ENCODE measurements at places on chromosomes 11 and 22.

- no peak for DNase-seq
Observed at GRCh38 chr11:66849501-66850234, 6.4 kb downstream of the RCE1 start.

DNA sequence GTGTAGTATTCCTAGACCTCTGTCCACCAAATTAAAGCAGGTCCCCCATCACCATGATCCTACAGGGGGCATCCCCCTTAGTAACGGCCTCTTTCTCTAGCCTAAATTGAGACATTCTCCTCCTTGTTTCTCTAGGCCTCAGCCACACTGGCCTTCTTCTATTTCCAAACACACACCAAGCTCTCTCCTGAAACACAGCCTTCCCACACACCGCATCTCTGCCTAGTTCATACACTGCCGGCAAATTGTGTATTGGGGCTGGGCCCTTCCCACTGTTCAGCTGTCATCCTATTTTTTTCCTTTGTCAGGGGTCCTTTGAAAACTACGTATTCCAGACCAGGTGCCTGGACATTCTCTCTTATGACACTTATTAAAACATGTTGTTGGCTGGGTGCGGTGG lies 11.5 kb upstream of the VPREB1 start:
- DNase-seq: no peak

- no peak for DNase-seq
Observed at GRCh38 chr11:46397526-46397925, 6.0 kb upstream of the CHRM4 start.

DNA sequence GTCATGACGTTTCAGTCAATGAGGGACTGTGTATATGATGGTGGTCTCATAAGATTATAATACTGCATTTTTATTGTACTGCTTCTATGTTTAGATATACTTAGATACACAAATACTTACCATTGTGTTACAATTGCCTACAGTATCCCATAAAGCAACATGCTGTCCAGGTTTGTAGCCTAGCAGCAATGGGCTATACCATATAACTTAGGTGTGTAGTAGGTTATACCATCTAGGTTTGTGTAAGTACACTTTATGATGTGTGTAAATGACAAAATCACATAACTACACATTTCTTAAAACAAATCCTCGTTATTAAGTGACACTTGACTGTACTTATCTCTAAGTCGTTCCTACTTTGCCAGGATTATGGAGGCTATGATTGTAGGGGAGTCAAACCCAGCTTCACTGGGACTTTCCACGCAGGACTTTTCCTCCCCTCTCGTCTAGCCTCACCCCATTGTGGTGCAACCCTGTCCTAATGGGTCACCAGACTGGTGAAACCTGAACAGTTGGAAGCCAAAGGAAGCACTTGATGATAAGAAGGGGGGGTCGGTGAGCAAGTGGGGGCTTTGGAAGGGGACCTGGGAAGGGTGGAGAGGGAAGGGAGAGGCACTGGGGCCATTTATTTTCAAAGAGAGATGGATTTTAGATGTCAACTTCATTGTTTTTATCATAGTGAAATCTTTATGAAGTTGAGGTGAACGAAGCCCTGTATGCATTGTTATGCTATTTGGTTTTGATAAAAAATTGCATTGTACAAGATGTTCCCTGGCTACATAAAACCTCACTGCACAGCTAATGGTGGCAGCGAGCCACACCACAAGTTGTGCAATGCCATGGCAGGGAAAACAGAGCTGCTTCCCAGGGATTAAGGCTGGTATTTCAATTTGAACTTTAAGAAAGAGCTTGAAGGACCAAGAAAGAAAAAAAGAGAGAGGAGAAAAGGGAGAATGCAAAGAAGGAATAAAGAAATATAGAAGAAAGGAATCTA lies 129.1 kb downstream of the EHF start:
- DNase-seq: no peak

DNA sequence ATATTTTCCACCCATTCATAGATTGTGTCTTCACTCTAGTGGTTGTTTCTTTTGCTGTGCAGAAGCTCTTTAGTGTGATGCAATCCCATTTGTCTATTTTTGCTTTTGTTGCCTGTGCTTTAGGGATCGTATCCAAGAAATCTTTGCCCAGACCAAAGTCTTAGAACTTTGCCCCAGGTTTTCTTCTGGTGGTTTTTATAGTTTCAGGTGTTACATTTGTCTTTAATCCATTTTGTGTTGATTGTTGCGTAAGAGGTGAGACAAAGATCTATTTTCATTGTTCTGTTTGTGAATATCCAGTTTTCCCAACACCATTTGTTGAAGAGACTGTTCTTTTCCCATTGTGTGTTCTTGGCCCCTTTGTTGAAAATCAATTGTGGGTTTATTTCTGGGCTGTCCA lies 6.4 kb downstream of the IL10RA start:
- no peak for DNase-seq

- no peak for DNase-seq
Observed at GRCh38 chr11:13852481-13852880, 110.0 kb upstream of the SPON1 start.

GRCh38 chr11:113647108-113647507 lies 59.0 kb downstream of the TMPRSS5 start:
- no peak for DNase-seq

DNA sequence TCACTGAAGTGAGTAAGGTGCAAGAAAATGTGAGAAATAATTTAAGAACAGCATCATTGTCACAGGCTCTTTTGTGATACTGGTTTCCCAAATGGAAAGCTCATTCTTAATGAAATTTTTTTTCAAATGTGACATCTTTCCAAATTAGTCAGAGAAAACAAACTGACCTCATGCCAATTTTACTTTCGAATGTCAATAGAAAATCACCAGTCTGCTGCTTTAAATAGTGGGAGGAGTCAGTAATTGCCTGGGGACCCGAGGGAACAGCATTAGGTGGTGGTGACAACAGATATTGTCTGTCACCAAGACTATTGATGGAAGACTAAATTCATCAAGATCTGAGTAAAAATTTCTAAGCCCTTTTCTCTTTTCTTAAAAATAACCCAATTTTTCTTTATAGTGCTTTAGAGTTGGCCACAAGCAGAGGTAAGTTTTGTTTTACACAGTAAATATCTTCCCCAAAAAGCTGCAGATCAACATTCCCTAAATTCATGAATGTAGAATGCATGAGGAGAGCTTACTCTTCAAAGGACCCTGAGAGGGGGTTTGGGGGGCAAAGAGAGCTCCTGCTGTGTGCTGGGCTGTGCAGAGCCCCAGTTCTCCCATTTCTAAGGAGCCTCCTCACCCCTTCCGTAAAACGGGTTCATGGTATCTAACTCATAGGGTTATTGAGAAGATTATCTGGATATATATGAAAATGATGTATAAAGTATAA lies 95.1 kb downstream of the PIWIL4 start:
- DNase-seq: no peak

- no peak for DNase-seq
Observed at GRCh38 chr11:131710511-131710910, 340.1 kb downstream of the NTM start.

DNA sequence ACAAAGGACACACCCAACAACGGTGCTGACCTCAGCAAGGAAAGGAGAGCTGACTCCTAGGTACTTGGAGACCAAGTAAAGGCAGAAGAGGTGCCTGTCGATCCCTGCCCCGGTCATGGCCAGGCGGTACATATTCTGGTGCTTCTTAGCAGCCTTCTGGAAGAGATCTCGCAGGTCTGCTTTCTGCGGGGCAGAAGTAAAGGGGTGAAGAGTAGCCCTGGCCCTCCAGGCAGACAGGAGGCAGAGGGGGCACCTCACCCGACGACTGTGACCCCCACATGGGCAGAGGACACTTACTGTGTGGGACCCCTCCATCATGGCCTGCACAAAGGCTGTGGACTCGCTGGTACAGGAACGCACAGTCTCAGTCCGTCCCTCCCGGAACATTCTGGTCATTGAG lies 7.4 kb downstream of the CPT1B start:
- no peak for DNase-seq

GRCh38 chr11:97364047-97364446 lies 974.2 kb downstream of the JRKL start:
- no peak for DNase-seq

DNA sequence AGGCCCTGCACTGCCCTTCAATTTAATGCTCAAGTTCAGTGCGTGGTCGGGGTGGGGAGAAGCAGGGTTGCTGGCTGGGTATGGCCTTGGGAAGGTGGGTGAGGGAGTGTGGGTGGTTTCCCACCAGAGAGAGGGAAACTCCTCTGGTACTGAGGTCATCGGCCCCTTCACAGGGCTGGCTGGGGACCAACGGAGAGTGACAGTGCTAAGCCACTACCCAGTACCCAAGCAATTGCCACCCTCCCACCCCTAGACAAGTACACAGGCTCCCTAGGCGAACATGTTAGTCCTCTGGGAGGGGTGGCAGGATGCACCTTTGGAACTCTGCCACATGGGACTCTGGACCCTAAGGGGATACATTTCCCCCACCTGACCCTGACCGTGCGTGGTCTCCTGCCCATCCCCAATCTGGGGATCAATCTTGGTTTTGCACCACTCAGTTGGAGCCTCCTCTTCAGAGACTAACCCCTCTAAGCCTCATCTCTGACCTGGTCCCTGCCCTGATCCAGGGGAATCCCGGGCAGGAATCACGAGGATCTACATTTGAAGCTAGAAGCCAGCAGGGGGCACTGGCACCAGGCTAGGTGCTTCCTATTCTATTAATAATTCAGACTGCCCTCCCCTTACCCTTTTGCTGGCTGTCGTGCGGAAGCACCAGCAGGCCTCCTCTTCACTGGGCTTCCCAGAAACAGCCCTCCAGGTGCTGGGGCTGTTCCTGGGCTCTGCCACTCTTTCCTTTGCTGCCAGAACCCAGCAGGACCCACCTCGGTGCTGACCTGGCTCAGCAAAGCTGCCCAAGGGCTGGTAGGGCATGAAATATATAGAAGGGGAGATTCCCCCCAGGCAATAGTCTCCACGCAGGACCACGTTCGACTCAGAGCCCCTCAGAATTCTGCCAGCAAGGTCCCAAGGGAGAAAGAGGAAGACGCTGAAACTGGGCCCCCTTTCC lies 377.7 kb downstream of the TENM4 start:
- DNase-seq: no peak

- peak; percentile 28 for DNase-seq
Observed at GRCh38 chr22:50148991-50149721, 21.4 kb upstream of the PANX2 start.

DNA sequence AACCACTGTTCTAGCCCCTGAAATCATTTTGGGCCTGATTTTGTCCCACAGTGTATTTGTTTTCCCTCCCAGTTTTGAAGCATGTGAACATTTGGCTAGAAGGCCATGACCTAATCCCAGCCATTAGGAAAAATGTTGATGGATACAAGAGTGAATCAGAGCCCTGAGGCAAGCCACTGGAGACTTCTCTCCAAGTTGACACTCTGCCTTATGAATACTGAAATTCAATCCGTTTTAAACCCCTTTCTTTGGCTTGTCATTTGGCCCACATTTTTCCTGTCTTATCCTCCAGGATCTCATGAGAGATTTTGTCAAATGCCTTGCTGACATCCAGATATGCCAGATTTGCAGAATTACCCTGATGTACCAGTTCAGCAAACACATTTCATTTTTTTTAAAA lies 158.8 kb downstream of the FAT3 start:
- no peak for DNase-seq

GRCh38 chr11:102727890-102728289 lies 3.1 kb upstream of the MMP8 start:
- DNase-seq: no peak

- DNase-seq: no peak
Observed at GRCh38 chr11:134949121-134950090, 537.4 kb upstream of the B3GAT1 start.

- DNase-seq: no peak
Observed at GRCh38 chr11:62553080-62553838, 6.7 kb upstream of the AHNAK start.

- DNase-seq: no peak
Observed at GRCh38 chr11:1959786-1960185, 12.7 kb downstream of the MRPL23 start.

DNA sequence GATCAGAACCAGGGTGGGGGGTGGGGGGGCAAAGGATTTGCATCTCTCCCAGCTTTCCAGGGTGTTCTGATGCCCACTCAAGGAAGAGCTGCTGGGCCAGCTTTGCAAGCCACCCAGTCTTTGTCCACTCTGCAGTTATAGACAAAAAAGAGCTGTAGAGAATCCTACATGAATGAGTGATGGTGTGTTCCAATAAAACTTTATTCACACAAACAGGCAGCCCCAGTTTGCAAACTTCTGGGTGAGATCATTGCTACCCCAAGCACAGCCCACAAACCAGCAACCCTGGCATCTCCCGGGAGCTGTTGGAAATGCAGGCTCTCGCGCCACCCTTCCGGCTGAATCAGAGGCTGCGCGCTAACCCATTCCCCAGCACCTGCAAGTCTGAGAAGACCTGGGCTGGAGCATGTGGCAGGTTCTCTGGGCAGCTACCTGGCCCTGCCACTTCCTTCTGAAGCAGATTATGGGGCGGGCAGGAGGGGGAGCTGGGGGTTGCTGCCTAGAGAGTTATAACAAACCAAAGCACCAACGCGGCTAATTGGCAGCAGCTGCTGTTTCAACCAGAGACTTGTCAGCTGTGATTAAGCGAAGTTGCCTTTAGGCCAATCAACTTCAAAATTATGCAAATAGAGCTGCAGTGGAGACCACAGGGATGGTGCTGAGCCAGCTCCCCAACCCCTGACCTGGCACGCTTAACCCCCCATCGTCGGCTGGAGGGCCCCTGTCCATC lies 3.8 kb upstream of the SHISAL1 start:
- DNase-seq: no peak

- DNase-seq: no peak
Observed at GRCh38 chr11:72079819-72080325, 470 bp downstream of the NUMA1 start.

DNA sequence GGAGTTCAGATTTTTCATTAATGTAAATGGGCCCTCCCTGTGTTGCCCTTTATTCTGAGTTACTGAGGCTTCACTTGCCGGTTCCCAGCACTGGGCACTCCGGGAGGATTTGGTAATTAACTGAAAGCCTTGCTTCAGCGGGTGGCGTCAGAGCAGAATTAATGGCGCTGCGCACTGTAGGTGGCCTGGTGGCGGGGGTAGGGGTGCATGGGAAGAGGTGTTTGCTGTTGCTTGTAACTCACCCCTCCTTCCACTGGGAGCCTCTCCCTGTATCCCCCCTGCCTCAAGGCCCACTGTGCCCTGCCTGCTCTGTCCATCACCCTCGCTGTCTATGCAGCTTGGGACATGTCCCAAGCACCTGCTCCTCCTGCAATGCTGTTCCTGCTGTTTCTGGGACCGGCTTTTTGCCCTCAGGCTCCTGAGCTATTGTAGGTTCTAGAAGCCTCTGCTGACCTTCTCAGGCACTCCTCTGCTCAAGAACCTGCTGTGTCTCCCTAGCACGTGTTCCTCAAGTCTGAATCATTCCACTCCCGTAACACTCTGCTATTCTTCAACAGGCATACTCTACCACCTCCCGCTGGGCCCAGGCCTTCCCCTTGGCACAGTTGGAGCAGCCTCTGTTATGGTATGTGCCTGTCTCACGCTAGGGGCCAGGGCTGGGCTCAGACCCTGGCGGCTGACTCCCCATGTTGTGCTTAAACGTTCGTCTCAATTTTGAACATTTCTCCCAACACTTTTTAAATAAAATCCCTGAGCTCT lies 24.4 kb downstream of the ARHGAP8 start:
- no peak for DNase-seq
